ENCODE measurements at places on chromosomes 4 and X.

DNA sequence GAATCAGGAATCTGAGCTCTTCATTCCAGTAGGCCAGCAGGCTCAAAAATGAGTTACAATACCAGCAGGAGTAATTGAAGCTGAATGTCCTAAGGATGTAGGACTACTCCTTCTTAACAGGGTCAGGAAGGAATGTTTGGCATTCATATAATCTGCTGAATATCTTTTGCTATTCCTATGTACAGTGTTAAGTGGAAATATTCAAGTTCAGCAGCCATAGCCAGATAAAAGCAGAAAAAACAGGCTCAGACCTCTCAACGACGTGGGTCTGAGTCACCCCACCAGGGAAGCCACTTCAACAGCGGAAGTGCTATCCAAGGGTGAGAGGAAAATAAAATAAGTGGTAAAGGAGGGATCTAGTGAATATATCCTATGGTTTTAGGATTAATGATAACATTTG, 577.0 kb downstream of the SPOCK3 start:
- no peak for DNase-seq

DNA sequence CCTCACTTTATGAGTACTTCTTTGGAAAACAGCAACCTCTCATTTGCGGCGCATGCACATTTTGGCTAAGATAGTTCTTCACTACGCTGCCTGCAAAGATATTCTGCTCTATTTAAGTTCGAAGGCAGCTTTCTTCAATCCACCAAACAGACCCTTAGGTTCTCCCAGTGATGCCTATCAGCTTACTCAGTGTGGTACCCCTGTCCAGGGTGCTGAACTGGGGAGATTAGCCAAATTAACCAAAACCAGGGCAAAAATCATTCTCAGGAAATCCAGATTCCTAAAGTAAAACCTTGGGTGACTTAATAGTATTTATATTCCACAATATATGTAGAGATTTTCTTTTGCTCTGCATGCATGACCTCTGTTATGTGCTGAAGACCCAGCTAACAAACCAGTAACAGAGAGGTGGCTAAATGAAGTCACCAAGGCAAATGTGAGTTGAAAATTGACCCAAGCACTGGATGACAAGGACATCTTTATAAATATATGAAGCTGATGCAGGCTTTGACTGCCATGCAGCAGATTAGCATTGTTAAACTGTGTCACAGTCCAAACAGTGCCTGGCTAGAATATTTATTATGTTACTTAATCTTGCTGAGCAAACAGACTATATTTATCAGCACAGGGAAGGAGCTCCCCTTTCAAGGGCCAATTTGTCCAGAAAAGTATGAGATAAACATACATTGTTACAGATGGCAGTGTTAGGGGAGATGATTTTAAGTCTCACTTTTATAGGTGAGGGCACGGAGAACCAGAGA, 418.2 kb downstream of the STIM2 start:
- DNase-seq, result no peak

DNA sequence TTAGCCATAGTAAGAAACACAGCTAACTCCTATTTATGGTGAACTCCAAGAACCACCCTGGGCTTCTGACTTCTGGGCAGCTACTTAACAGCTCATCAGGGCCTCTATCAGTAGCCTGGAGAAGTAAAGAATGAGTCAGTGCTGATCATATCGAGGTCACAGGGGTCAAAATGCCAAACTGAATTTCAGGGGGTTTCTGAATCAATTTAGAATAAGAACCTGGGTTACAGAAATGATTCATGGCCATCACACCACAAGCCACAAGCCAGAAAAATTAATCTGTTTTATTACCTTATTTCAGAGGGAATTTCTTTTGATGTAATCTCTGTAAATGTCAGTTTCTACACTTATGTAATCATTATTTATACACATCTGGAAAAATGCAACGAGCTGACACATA, 64.4 kb downstream of the CHST7 start:
- DNase-seq, result no peak

- no peak for DNase-seq
These were observed 4.4 kb upstream of the FAT1 start for GRCh38 chr4:186727977-186728519.

- DNase-seq, result no peak
These were observed 560.7 kb upstream of the TENM3 start for GRCh38 chr4:181682367-181683047.

- no peak for DNase-seq
These were observed 154.9 kb downstream of the STK32B start for GRCh38 chr4:5206016-5206790.
